H7 (cell line): ENCODE measurements at places on chromosomes 4 and X.

DNA sequence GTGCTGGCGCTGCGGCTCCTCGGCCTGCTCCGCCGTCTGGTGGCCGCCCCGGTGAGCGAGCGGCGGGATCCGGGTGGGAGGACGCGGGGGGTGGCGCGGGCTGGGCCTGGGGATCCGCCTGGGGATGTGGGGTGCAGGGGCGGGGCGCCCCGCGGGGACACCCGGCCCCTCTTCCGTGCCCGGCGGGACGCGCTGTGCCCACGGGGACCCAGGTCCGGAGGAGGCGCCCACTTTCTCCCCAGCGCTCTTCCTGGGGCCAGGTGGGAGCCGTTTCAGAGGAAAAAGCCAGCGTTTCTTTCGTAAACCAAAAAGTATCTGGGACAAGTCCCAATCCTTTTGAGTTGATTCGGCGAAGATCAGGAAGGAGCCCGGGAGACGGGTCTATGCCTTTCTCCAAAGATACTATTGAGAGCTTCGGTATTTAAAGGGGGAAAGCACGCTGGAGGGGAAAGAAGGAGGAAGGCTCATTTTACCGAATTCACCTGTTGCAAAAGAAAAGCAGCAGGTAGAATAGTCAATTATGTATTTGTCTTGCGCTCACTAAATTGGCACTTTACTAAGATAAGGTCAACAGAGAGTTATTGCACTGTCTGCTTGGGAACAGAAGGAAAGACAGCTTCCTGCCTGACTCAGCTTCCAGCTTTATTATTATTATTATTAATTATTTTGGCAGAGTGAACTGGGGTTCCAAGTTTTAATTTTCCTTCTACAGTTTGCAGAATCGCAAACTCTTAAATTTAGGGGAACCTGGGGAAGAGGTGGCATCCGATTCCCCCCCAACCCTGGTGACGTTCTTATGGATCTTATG lies 81.5 kb upstream of the CD99 start:
- DNase-seq: no peak

DNA sequence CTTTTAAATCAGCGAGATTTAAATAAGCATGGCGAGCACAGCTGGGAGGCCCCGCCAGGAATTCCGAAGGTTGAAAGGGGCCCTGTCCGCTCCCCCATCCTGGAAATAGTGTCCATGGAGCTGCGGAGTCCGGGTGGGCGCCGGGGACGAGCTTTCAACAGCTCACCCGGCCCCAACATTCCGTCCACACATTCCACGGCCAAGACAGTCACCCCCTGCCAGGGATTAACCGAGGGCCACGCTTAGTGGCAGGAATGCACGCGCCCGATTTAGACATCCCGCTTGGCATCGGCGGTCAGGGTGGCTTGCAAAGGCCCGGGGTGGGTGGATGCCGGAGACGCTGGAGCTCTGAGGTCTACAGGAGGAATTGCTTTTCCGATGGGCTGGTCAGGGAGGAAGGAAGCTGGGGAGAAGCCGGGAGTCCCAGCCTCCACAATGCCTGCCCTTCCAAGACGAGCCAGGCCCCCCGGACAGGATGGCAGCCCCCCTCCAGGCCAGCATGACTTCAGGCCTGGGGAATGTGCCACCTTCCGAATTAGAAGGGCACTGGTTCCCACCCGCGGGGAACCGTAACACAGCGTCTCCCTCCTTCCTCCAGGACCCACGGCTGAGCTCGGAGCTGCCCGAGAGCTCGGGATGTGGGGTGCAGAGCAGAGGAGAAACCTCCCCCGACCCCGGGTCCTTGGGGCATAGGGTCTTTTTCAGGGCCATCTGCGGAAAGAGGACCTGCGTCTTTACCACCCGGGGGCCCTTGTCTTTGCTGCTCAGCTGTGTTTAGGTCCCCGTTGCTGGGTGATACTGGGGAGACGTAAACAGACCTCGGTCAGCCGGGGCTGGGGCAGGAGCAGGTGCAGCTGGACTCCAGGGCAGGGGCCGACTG lies 26.9 kb upstream of the PPP2R3B start:
- peak; percentile 84 for DNase-seq

DNA sequence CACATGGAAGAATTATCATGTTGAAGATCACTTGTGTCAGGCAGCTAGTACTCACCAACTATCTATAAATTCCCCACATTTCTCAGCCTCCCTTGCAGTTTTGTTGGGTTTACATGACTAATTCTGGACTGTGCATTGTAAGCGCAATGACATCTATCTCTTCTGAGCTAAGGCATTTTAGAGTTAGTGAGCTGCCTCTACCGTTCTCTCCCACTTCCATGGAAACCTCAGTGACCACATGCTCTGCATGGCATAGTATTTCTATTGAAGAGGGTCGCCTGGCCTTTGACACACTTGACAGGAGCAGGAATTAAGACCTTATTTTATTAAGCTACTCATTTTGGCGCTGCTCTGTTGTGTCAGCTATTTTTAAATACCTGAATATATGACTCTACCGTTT lies 67.5 kb upstream of the NPY2R start:
- no peak for DNase-seq

DNA sequence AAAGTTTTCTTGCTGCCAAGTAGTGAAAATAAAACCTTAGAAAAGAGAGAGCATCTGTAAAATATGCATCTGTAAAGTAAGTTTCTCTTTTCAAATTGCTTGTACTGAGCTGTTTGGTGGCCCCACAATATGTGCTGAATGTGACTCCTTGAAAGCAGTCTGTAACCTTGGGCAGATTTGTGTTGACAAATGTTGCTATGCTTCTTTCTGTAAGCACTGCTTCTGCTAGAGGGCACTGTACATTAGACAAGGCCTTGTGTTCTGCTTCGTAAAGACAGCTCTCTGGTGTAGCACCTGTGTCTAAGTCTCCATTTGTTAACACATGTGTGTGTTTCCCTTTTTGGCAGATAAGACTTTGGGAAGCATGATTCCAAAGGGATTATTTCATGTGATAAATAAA lies 56.6 kb upstream of the NRK start:
- DNase-seq: no peak

GRCh38 chr4:26235500-26235899 lies 85.3 kb upstream of the RBPJ start:
- no peak for DNase-seq

- DNase-seq: no peak
Measured at GRCh38 chr4:148053298-148054003, 321.6 kb downstream of the ARHGAP10 start.

DNA sequence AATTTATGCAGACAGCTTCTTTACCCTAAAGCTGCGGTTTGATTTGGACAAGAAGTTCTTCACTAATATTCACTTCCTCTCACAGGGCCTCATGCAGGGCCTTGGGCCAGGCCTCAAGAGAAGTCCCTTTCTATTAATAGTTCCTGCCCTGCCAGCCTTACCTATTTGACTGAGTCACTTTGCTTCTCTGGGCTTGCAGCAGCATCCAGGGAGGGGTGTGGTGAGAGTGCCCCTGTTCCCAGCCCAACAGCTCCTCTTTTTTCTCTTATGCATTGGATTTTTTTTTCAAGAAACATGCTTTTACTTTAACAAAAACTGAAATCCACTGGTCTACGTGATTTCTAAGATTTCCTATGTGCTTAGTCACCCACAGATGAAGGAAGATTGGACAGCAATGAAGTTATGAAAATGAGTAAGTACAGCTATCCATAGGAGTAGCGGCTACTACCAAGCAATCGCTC lies 26.7 kb downstream of the FAM156B start:
- no peak for DNase-seq

DNA sequence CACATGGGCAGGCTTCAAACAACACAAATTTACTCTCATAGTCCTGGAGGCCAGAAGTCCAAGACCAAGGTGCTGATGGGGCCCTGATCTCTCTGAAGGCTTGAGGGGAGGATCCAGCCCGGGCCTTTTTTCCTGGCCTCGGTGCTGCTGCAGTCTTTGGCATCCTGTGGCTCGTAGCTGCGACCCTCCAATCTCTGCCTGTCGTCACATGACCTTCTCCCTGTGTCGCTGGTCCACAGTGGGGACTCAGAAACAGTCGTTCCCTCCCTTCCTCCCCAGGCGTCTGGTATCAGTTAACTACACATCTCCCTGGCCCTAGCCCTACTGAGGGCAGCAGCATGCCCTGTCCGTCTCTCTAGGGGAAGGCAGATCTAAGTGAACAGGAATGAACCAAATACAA lies 19.1 kb upstream of the MSX1 start:
- peak; percentile 25 for DNase-seq

DNA sequence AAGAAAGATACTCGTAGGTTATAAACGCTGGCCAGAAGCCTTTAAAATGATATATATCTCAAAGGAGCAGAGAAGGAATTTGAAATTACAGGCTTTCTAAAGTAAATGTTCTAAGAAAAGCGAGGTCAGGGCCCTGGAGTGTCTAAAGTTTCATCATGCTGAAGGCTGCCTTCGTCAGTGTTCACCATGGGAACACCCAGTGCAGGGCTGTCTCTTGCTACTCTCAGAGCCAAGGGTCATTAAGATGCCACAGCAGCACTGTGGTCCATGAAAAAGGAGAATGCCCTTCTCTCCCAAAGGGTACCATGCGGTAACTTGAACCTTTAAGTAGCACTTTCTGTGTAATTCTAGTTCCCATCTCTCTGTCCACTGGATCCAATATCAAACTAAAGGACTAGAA lies 174.5 kb upstream of the NWD2 start:
- no peak for DNase-seq

DNA sequence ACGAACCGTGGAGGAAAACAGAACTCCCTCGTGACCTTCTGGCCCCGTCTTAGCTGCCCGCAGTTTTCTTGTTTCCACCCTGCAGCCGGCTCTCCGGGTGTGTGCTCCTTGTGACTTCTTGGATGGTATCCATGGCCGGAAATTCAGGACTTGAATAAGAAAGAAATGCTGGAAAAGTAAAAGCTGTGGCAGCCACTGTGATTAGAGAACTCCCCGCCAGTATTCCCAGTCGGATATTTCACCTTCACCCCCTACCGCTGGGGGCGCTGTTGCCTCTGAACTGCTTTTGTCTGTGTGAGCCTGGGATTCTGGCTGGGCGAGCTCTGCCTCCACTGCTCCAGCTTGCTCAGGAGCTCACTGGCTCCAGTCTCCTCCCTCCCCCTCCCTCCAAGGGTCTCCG lies 41.5 kb upstream of the CYP4V2 start:
- DNase-seq: no peak

GRCh38 chr4:123937581-123937980 lies 541.0 kb downstream of the SPRY1 start:
- DNase-seq: peak; percentile 6

GRCh38 chrX:153662266-153662665 lies 11.3 kb downstream of the PNCK start:
- DNase-seq: peak; percentile 57

- DNase-seq: no peak
Measured at GRCh38 chr4:23234716-23235115, 542.0 kb downstream of the GBA3 start.

- peak; percentile 22 for DNase-seq
Measured at GRCh38 chrX:21479695-21480270, 105.6 kb downstream of the CNKSR2 start.

- no peak for DNase-seq
Measured at GRCh38 chrX:150828785-150829184, 69.7 kb downstream of the CD99L2 start.

DNA sequence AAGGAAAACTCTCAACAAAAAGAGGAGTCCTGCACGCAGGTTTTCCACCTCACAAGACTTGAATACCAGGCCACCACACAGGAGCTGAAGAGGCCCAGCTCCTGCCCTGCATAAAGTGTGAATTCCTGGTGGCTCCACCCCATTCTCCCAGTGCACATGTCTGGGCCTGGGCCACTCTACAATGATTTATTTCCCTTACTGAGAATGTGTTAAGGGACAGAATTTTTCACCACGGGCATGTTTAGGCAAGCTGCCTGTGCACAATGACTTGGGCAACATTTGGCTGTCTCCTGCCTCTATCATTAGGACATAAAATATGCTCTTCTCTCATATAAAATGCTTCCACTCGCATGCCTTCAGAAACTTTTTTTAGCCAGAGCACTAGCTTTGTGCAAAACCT lies 197.1 kb downstream of the SLC7A11 start:
- no peak for DNase-seq

DNA sequence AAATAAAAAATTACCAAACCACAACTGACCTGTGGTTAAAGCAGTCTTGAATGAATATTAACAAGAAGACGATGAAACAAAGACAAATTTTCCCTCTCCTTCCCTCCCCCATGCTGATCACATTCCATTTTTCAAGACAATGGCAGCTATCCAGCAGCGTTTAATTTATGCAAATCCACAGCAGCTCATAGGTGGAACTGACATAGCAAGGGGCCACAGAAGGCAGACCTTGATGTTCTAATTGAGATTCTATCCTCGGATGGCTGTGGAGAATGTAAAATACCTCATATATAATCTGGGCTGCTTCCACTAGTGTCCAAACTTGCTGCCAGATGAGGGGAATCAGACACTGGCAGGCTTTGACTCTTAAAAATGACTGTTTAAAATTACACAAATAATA lies 211.5 kb downstream of the CHRDL1 start:
- no peak for DNase-seq

GRCh38 chrX:28158019-28158777 lies 176.9 kb upstream of the DCAF8L1 start:
- peak; percentile 32 for DNase-seq

DNA sequence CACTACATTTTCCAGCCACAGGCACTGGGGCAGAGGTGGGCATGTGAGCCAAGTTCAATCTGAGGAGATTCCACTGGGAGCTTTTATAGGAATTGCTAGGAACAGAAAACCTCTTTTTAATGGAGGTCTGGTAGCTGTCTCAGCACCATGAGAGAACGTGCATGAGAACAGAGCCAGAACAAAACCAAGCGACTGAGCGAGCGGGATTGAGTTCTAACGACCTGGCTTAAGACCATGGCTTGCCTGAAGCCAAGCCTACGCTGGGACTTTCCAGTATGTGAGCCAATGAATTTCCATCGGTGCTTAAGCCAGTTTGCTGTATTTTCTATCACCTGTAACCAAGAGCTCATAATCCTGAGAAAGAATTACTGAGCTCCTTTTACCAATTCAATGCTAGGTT lies 183.7 kb downstream of the NR3C2 start:
- DNase-seq: no peak

DNA sequence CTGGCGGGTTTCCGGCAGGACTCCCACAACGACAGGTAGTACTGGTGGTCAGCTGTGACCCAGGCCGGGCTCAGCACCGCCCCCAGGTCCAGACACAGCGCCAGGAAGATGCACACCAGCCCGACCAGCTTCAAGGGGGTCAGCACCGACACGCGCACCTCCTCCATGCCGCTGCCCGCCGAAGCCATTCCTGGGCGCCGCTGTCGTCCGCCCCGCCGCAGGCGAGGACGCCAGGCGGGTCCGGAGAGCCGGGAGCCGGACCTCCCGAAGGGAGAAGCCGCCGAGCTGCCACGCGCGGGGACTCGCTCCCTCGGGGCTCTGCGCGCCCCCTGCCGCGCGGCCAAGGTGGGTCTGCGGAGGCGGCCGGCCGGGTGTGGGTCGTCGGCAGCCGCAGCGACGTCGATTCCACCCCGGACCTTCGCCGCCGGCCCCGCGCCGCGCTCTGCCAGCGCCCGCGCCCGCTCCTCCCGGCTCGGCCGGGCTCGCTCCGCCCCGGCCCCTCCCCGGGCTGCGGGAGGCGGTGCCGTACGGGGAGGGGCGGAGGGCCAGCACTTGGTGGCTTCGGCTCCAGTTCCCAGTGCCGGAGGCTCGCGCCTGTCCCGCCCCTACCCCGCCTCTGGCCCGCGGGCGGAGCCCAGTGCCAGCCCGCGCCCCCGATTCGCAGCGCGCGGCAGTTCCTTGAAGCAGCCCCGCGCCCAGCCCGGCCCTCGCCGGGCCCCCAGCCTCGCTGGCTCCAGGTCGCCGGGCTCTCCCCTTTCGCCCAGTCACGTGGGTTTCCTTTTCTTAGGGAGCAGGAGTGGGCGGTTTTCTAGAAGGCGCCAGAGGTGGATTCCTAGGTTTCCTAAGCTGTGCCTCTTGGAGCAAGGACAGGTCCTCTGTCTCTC lies at the start of gene TMEM47:
Gene TMEM47, minus strand, starts transcription at position 444 of the 884 bp plus-strand sequence. Its CDS starts 256 bp downstream, at position 188.
- peak; percentile 90 for DNase-seq
